ENCODE measurements at places on chromosomes 2 and 18. TPM values are rescaled to one million over a fixed set of nuclear protein-coding genes. Genes with fewer than 3 reads are reported as not detected.
A peak's percentile ranks its signal among the peaks of the same experiment; 100 is the strongest.

DNA sequence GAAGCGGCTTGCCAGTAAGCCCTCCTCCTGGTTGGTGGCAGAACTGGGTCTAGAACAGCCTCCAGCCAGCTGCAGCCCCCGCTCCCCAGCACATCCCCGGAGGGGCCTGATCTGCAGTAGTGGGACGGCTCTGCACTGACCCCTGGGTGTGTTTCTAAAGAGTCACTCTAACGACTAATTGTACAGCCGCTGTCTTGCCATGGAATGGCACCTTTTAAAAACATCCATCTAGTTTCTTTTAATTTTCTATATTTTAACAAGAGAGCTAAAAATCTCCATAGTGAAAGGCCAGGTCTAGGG is 82.0 kb downstream of the MTCL1 start:
- H3K27me3 ChIP-seq: no peaks in the 10 kb centered on the region
- no peak for DNase-seq
- H3K4me1 ChIP-seq: peaks cover 4% of the 10 kb centered on the region

Gene UPP2
- not detected for total RNA-seq

DNA sequence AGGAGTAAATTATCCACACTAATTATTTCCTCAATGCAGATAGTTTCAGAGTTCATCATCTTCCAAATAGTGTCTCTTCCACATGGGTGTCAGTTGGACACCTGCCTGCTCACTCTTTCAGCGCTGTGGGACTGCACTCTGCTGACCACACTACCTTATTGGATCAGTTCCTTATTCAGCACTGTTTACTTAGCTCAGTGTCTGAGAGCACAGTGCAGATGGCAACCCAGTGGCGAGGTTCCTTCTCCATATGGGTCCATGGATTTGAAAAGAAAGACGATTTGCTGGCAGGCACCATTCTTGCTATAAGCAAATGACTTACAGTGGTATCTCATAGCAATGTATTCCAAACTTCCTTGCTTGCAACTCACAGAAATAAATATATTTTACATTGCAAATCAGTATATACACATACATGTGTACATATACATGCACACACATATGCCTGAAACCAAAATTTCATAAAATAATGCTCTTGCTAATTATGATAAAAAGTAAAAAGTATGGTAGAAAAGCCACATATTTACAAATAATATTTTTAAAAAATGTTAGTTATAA is 354.8 kb downstream of the INSIG2 start:
- no peaks in the 10 kb centered on the region for H3K27me3 ChIP-seq
- no peak overlapping the region for H3K4me3 ChIP-seq
- no peaks in the 10 kb centered on the region for H3K36me3 ChIP-seq
- H3K27ac ChIP-seq: no peak overlapping the region

DNA sequence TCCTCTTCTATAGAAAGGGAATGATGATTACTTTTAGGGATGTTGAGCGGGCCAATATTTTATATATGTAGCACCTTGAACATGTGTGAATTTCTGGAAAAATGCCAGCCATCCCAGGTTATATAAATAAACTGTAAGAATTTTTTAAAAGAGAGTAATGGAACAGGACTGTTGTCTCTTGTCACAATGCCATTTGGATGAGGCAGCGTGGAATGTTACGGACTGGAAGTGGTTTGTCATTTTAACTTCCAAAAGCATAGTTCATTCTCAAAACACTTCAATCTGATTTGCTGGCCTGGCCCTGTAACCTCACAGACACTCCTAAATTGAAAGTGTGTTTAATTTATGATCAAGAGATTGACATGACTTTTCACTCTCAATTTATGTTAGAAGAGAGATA is 70.8 kb downstream of the TPGS2 start:
- no peak for DNase-seq
- H3K27me3 ChIP-seq: peaks cover 4% of the 10 kb centered on the region
- H3K27ac ChIP-seq: no peak overlapping the region
- no peak overlapping the region for H3K4me3 ChIP-seq
- H3K4me1 ChIP-seq: no peaks in the 10 kb centered on the region

- no peaks in the 10 kb centered on the region for H3K4me1 ChIP-seq
- no peak for DNase-seq
- no peak overlapping the region for H3K4me3 ChIP-seq
- no peaks in the 10 kb centered on the region for H3K36me3 ChIP-seq
- H3K27me3 ChIP-seq: no peaks in the 10 kb centered on the region
These were observed 24.1 kb upstream of the SP3 start for GRCh38 chr2:173989160-173989883.

Gene RFTN2
- 0.12 TPM for total RNA-seq

DNA sequence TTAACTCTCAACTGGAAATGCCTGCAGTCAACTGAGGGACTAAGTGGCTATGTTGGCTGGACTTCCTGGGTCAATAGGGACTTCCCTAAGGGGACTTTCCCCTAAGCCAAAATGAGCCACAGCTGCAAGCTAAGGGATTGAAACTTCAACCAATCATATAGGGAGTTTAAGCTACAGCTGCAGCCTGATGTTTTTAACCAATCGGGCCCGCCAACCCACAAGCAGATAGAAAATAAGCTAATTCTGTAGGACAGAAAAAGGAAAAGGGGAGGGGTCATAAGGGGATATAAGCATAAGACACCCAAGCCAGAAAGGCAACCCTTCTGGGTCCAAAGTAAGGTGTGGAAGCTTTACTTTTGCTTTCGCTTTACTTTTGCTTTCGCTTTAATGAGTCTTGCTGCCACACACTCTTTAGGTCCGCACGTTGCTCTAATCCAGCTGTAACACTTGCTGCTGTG is 927.5 kb downstream of the ERBB4 start:
- H3K4me1 ChIP-seq: peaks cover 4% of the 10 kb centered on the region
- peak overlapping the region; percentile 48 for H3K27ac ChIP-seq
- H3K4me3 ChIP-seq: no peak overlapping the region
- H3K36me3 ChIP-seq: no peaks in the 10 kb centered on the region
- H3K27me3 ChIP-seq: no peaks in the 10 kb centered on the region
- no peak for DNase-seq

- no peak for DNase-seq
- H3K4me1 ChIP-seq: no peaks in the 10 kb centered on the region
- H3K36me3 ChIP-seq: no peaks in the 10 kb centered on the region
- H3K4me3 ChIP-seq: no peak overlapping the region
- H3K27me3 ChIP-seq: no peaks in the 10 kb centered on the region
These were observed 164.9 kb downstream of the L3MBTL4 start for GRCh38 chr18:6249788-6250187.

Measured in T-cell (primary cell).